Esophagus squamous epithelium (tissue), 5 donors: ENCODE measurements at places on chromosomes 16 and 17.

- DNase-seq = no peak
Observed at GRCh38 chr16:3020604-3021448, 658 bp downstream of the TNFRSF12A start.

DNA sequence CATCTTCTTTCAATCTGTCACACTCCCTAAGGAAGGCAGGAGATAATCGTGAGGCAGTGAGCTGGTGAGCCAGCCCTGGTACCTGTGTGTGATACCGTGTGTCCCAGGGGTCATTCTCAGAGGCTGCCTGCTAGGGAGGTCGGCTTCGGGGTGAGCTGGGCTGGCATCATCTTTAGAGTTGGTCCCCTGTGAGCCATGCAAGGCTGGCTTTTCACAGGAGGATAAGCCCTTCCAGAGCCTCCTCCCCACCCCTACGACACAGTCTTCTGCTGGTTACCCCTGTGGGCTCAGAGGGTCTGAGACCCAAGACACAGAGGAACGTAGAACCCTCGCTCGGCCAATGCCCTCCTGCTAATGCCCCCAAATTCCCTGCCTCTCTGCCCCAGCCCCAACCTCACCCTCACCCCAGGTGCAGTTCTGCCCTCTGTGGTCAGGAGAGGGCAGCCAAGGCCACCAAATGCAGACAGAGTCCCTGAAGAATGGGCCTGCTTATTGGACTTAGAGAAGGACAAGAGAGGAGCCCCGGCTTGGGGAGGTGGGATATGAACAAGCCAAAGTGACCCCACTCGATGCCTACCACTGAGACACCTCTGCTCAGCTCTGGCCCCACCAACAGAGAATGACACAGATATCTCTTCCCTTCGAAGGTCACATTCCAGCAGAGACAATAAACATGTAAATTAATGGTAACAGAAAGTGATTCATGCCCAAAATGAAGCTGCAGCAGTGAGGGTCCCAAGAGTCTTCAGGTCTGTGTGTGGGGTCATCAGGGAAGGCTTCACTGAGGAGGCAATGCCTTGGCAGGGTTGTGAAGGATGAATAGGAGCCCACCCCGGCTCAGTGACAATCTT, 80.8 kb upstream of the CCL1 start:
- no peak for DNase-seq

GRCh38 chr16:81946206-81946605, 65.1 kb downstream of the SDR42E1 start:
- no peak for DNase-seq

DNA sequence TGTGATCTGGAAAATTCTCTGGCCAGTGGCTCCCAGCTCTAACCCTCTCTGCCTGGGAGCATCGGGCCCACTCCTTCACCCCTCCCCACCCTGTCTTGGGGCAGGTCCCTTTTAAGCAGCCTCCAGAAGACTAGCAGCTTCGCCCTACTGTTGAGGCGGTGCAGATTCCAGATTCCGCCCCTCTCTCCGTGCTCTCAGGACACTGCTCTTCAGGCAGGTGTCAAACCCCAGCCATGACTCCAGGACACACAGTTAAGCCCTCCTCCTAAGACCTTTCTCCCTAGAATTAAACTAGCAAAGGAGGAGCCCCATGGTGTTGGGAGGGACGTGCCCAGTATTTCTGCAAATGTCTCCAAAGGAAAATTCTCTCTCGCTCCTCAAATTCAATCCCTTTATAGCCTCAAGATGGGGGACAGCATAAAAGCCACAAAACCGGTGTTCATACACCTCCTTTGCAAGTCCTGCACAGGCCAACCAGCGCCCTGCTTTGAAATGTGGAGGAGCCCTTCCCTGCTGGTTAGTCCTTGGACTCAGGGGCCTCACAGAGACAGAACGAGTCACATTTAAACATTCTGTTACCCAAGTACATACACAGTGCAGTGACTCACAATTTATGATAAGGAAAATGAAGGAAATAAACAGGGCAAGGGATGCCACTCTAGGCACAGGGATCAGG, 7.2 kb downstream of the LPO start:
- DNase-seq = no peak

GRCh38 chr17:48624544-48625494, 1.3 kb downstream of the HOXB9 start:
- DNase-seq = no peak
